ENCODE measurements at places on chromosomes 1 and 21.

GRCh38 chr1:178367151-178367550, 129.6 kb downstream of the CLEC20A start:
- DNase-seq: no peak

GRCh38 chr1:233668725-233669294, 54.9 kb downstream of the KCNK1 start:
- no peak for DNase-seq

DNA sequence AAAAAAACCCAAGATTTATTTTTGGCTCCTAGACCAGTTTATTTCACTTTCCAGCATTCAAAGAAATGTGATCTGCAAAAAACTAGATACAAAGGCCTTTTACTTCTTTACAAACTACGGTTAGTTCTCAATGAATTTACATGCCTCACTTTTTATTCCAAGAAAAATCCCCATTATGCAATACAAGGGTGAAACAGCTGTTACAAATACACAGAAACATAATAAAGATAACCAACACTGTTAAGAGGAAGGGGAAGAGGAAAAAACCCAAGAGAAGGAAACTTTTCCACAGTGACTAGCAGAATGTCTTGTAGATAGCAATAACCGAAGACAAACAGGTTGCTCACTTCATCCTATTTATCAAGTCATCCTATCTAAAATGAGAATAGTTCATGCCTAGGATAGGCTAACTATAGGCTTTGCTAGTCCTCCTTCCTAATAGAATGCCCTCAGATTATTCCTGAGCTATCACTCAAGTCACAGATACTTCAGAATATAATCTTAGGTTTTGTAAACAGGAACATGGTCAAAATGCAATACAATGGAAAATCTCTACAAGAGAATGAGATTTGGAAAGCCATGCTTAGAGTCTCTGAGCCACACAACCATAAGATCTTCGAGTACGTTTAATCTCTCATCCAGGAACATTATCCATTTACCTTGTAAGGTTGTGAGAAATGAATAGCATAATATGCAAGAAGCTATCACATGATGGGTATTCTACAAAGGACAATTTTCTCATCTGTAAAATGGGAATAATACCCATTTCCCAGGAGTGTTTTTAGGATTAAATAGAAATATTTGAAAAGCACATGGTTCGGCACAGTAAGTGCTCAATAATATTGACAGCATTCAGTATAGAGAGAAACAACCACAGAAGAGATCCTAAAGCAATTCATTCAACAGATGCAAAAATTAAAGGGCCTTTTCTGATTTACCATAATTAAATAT, 5.4 kb downstream of the PNRC2 start:
- no peak for DNase-seq

GRCh38 chr1:17535300-17535936, 4.1 kb upstream of the ARHGEF10L start:
- no peak for DNase-seq

DNA sequence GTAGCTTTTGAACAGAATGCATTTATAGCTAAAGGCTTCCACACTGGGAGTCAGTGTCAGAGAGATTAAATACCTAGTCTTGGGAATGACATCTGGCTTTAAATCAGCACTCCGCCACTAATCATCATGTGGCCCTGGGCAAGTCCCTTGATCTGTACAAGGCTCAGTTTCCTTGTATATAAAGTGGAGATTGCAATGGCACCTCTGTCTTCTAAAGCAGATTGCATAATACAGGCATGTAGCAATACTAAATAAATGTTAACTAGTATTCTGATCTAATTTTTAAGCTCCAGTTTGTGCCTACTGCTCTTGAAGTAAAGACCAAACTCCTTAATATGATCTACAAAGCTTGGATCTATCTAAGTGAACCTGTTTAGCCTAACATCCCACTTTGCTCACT, 249.4 kb downstream of the PLPP3 start:
- DNase-seq: no peak

GRCh38 chr1:29584776-29585175, 348.5 kb downstream of the PTPRU start:
- no peak for DNase-seq

GRCh38 chr1:199282751-199283305, 644.0 kb downstream of the PTPRC start:
- no peak for DNase-seq

GRCh38 chr1:221076391-221076811, 197.2 kb downstream of the HLX start:
- DNase-seq: no peak

- DNase-seq: no peak
Measured at GRCh38 chr1:4573526-4573925, 80.9 kb upstream of the AJAP1 start.

DNA sequence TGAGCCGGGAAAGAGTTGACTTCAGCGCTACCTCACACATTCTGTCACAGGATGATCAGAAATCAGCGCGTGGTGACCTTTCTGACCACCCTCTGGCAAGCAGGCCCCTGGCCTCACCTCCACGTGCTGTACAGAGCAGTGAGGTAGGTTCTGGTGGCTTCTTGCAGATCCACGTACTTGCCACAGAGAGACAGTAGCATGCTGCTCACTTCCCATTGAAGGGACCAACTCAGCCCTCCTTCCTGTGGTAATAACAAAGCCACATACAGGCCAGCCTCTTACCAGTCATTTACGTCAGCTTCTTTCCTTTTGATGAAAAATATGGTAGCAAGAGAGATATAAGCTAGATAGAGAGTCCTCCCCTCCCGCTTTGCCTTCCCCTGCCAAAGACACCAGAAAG, 200.7 kb downstream of the CHRM3 start:
- DNase-seq: no peak

- no peak for DNase-seq
Measured at GRCh38 chr1:156664767-156665411, 12.3 kb downstream of the NES start.

Data from NCI-H345 (cell line).